Fibroblast of villous mesenchyme (primary cell): ENCODE measurements at places on chromosomes 13 and 19. TPM values are rescaled to one million over a fixed set of nuclear protein-coding genes. Genes with fewer than 3 reads are reported as not detected.

DNA sequence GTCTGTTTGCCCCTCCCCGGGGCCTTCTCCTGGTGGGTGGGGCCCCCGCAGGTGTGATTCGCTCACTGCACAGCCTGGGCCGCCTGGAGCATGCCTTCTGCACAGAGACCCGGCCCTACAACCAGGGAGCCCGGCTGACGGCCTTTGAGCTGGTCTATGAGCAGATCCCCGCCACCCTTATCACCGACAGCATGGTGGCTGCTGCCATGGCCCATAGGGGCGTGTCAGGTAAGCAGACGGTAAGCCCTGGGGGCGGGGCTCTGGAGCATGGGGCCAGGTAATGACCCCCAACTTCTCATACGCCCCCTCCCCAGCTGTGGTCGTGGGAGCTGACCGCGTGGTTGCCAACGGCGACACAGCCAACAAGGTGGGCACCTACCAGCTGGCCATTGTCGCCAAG lies 4.2 kb downstream of the MRI1 start:
- no peak for DNase-seq

DNA sequence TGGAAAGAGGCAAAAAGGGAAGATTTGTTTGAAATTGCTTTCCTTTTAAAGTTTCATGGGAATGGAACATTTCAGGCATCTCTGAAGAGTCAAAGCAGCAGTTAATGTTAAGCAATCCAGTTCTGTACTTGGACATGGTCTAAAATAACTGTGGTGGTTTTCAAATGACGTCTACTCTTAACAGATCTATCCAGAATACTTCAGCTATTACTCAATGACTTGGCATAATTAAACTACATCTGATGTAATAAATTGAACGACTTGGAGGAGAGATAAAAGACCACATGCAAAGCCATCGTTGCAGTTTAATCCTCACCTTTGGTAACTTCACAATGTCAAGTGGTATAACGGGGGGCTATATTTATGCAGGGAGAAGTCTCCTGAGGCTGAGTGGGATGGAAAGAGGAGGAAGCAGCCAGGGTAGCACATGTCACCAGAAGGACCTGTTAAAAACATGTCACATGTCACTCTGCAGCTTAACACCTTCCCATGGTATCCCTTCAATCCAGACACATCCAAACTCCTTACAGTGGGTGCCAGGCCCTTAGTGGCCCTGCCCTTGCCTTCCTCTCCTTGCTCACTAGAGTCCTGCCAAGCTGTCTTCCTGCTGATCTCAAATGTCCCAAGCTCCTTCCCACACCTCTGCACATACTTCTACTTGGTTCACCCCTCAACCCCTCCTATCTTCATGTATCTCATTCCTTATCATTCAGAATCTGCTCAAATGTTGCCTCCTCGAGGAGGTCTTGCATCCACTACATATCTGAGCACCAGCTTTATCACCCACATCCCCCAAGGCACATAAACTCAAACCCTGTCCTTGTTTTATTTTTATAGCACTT lies 327.8 kb downstream of the SUCLA2 start:
- peak; percentile 94 for DNase-seq

ZNF626 gene
- total RNA-seq: 10.3 and 13.4 TPM in 2 replicates

KIR3DL2 gene
- total RNA-seq: not detected in 2 replicates

PROZ gene
- under 0.01 TPM in 1 of 2 replicates, not detected in the other for total RNA-seq

DNA sequence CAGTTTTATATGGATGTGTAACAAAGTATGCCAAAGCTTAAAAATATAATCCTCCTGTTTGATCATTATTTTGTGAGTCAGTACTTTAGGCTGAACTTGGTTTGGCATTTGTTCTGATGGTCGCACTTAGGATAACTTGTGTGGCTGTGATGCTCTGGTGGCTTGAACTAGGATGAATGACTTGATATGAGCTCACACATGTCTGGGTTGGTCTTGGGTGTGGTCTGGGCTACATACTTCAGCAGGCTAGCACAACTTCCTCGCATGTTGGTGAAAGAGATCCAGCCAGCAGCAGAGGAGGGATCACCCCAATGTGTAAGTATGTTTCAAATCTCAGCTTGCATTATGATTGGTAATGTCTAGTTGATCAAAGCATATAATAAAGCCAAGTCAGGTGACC lies 969.1 kb upstream of the PCDH9 start:
- no peak for DNase-seq

DNA sequence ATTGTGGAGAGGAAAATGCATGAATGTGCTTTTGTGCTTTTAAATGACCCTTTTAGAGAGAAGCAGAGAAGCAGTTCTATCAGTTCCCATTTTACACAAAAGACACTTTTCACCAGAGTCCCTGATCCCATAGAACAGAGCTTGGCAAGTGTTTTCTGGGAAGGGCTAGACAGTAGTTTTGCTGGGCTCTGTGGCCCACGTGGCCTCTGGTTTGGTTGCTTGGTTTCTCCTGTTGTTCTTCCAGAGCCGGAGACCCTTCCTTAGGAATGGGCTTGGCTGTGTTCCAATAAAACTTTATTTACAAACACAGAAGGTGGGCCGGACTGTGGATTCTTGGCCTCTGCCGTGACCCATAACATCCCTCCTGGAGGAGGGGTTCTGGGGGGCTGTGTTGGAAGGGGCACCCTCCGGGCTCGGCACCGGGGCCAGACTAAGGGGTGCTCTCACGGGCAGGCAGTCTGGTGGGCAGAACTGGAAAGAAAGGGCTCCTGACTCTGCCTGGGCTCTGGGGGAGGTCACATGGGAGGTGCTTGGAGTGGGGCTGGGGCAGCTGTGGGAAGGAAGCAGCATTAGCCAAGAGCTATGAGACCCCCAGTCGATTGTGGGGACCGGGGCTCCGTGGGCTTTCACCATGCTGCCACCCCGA lies 3.2 kb downstream of the SPPL2B start:
- no peak for DNase-seq

HSPB6 gene
- 20.7 and 44.8 TPM in 2 replicates for total RNA-seq

DNA sequence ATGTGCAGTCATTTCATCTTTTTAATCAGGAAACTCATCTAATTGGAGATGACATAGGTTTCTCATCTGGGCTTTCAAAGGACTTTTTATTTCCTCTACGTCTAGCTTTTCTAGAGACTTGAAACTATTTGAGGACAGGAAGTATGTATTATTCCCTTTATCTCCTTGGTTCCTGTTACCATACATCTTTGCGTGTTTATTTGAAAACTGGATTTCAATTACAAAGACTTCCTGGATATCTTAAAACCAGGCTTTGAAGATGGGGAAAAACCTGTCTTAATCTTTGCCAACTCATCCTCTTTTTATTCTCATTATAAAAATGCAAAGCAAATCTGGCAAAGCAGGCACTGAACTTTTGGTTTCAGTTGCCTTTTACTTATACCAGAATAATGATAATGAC lies 130.5 kb downstream of the LMO7 start:
- no peak for DNase-seq

ERICH4 gene
- total RNA-seq: not detected in 2 replicates

CGB3 gene
- not detected in 2 replicates for total RNA-seq

TBXA2R gene
- 4.3 and 4.8 TPM in 2 replicates for total RNA-seq

DNA sequence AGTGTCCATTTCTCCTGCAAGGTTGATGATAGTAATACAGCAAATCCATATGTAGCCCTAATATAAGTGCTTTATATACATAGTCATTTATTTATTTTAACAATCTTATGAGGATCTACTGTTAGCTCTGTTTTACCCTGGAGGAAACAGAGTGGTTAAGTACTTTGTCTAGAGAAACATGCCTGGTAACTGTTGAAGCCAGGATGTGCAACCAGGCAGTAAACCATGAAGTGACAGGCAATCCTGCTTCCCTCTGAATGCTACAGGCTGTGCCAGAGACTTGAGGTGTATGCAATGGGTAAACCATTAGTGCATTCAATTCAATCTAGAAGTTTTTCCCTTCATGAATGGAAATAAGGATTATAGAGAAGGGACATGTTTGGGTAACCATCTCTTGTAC lies 911.0 kb downstream of the PCDH17 start:
- no peak for DNase-seq

DNA sequence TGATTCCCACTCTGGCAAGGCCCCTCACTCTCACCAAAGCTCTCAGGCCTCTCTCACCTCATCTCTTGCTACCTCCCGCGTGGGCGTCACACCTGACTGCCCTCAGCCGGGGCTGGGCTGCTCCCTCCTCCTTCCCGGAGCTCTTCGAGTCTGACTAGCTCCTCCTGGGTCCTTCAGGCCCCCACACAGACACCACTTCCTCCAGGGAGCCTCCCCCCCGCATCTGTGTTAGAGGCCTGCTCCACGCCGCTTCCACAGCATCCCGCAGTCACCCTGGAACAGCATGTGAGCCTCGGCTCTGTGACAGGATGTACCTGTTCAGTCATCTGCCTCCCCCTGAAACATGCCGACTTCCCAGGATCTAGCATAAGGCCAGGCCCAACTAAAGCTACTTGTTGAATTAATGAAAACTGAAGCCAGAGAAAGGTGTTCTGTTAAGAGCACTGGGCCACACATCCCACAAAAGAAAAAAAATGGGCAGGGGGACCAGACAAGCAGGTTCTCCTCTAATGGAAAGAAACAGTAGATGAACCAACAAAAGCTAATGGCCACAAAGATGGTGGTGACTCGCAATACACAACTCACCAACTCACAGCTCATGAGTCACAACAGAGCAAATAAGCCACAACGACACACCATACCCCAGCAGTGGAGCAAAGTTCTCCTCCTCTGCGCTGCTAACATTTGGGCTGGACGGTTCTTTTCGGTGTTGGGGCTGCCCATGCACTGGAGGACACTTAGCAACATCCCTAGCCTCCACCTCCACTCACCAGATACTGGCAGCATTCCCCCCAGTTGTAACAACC lies 3.0 kb downstream of the PPP6R1 start:
- DNase-seq: no peak

GRCh38 chr19:38031423-38031770 lies 124.4 kb downstream of the SIPA1L3 start:
- DNase-seq: peak; percentile 13

DNA sequence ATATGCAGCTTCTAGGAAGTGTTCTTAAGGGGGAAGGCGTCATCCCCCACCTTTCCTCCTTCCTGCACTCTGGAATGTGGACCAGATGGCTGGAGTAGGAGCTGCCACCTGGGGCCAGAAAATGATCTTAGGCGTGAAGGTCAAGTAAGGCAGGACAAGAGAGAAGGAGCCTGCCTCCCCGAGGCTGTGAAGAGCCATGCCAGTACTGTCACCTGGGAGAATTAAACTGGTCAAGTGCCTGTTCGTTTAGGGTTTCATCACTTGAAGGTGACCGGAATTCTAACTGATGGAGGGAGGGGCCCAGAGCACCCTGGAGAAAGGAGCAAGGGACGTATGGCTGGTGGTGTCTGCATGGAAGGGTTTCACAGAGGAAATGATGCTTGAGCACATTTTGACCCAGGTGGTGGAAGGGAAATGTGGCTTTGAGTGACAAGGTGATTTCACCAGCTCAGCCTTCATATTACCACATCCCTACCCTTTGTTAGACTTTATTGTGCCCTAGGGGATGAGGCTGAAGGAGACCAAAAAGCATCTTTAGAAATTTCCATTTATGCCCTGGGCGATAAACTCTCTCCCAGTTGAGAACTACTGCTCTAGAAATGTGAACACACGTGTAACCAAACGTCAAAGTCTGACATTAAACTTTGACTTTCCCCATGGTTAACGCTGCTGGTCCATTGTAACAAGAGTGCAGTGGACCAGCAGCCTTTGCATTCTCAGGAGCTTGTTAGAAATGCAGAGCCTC lies 37.5 kb downstream of the PPP2R1A start:
- no peak for DNase-seq

- peak; percentile 89 for DNase-seq
Observed at GRCh38 chr19:34712395-34713261, 21.4 kb upstream of the ZNF181 start.

YJEFN3 gene
- 0.43 and 0.64 TPM in 2 replicates for total RNA-seq

DNA sequence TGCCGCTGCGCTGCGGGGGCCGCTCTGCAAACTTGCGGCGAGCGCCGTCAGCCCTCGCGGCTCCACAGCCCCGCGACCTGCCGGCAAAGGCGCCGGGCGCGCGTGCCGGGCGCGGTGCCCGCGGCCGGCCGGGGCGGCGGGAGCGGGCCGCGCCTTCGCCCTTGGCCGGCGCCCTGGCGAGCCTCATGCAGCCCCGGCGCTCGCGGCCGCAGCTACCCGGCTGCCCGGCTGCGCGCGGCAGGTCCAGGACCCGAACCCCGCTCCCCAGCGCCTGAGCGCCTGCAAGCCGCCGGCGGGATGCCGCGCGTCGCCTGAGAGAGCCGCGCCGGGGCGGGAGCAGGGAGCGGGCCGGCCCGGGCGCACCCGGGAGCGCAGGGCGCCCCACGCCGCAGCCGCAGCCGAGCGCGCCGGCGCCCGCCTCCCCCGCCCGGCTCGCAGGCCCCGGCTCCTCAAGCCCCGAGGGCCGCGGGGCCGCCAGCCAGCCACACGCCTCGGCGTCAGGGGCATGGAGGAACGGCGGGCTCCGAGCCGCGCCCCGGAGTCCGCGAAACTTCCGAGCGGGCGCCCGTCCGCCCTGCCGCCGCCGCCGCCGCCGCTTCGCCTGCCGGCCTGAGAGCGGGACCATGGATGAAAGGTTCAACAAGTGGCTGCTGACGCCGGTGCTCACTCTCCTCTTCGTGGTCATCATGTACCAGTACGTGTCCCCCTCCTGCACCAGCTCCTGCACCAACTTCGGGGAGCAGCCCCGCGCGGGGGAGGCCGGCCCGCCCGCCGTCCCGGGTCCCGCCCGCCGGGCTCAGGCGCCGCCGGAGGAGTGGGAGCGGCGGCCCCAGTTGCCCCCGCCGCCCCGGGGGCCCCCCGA lies 564 bp downstream of the HS6ST3 start:
- DNase-seq: no peak

DNA sequence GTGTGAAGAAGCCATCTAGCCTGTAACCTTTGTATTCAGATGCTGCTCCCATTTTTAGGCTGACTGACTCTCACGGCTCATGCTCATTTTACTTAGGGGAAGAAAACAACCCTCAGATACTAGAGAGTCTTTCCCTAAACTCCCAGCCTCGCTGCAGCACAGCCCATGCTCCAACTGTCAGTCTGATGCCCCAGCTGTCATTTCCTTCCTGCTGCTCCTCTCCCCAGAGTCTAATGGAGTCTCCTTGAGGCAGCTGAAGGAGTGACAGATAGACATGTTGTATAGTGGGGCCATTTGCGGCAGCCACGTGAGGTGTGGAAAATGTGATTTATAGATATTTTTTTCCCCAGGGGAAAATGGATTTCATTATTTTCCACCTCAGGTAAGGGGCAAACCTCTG lies 59.2 kb upstream of the OLFM4 start:
- DNase-seq: no peak

DNA sequence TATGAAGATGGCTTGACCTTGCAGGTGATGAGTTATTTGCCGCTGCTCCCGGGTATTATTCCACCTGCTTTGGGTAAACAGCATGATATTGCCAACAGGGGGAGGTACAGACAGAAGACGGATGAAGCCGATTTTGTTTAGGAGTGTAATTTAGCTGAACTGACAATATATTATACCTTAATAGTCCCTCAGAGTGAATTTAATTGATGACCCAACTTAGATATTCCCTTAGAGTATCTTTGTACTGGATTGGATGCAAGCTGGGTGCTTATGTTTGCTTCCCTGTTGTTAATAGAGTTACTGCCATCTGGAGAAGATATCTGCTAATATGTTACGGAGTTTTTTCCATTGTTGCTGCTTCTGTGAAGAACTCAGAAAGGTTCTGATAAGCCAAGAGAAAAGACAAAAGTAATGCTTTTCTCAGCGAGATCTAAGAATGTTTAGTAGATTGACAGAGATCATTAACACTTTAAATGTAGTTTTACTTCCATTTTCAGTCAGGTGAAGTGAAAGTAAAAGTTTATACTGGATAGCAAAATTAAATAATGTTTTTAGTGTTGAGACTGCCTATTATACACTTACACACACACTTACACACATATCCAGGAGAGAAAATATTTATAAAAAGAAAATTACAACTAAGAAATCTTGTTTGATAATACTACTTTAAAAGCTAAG lies 2220.8 kb upstream of the PCDH20 start:
- no peak for DNase-seq
